ENCODE measurements at places on chromosomes 1 and 21.

- DNase-seq, result peak; percentile 61
Measured at GRCh38 chr1:47894410-47895278, 102.5 kb downstream of the TRABD2B start.

- DNase-seq, result no peak
Measured at GRCh38 chr1:92081031-92081430, 886 bp downstream of the BTBD8 start.

DNA sequence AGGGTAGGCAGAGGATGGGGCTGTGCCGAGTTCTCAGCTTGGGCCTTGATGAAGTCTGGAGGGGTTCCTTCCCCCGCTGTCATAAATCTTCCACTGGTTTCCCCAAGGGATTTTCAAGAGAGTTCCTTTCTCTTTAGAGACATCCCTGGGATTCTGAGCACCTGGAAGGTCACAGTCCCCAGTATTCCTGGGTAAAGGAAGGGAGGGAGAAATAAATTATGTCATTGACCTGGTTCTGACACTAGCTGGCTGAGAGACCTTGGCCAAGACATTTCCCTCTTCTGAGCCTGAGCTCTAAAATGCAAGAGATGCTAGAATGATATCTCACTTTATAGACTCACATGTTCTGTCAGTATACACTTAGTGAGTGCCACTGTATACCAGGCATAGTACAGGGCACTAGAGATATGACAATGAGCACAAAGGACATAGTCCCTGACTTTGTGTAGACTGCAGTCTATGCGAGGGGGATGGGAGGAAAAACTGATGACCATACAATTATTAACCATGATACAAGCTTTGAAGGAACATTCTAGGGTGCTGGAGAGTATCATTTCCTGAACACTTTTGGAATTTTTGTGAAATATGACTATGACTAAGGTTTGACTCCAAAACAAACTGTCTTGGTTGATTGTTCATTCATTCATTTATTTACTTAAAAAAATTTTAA lies 165.8 kb upstream of the JUN start:
- DNase-seq, result no peak

DNA sequence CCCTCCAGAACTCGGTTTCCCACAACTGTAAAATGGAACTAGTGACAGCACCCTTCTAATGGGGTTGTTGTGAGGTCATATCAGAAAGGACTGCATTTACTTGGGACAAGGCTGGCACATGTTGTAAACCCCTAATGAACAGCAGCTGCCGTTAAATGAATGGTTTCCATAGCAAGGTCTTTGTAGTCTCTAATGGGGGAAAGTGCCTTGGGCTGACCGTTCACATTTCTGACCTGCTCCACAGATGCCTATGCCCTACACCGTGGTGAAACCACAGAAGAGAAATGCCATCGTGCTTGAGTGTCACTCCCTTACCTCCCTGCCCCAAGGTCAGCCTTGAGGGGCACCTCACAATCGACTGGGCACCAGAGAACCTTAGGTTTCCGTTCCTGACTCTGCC lies 143.1 kb downstream of the ZSCAN20 start:
- DNase-seq, result no peak

DNA sequence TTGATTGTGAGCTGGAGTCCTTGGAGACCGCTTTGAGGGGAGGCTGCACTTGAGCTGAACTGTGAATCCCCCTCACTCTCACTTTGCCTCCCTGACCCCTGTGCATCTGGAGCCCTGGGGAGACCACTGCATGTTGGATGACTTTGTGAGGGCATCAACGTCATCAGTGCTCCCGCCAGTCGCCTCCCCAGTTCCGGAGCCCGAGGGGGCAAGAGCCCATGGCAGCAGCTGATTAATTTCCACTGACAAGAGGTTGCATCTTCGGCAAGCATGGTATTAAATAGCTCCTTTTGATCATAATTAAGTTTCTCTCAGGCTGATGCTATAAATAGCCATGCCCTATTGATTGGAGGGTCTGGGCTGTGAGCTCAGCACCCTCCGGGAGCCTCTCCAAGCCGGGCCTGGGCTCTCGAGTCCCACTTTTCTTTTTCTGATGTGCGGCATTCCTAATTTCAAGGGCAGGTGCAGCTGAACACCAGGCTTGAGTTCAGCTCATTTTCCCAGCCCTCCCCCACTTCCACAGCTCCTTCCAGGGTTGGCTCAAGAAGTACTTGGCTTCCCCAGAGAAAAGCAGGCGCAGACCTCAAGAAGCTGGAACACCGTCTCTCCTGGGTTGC lies 33.2 kb downstream of the KCND3 start:
- no peak for DNase-seq

GRCh38 chr1:83693427-83694126 lies 305.4 kb downstream of the TTLL7 start:
- DNase-seq, result no peak

DNA sequence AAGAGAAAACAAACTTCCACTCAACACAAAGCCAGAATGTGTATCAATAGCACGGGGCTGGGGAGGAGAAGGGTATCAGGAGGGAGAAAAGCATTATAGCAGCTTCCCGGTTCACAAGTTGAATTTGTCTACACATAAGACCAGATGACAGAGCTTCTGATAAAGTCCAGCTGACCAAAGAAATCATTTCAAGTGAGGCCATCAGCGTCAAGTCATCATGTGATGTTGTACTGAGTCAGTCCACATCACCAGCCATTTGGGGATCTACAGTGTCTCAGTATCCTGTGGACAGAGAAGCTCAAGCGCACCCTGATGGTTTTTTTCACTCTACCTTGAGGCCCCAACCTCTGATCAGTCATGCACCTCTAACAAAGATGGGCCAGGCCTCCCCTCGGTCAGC lies 33.0 kb downstream of the SETD4 start:
- DNase-seq, result no peak

GRCh38 chr1:235270625-235271024 lies 57.4 kb downstream of the ARID4B start:
- no peak for DNase-seq

DNA sequence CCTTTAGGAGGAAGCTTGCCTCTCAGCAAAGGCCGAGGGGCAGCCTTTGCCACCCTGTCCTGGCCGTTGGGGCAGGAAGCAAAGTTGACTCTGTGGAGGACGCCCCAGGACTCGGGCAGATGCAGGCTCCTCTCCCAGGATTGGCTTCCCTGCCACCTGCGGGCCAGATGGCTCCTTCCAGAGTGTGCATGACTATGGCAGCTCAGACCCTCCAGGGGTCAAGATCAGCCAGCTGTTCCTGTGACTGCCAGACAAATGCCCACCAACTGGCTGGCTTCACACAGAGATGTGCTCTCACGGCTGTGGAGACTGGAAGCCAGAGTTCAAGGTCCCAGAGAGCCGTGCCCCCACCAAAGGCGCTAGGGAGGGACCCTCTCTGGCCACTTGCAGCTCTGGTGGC lies 87.0 kb upstream of the VAMP3 start:
- DNase-seq, result no peak

DNA sequence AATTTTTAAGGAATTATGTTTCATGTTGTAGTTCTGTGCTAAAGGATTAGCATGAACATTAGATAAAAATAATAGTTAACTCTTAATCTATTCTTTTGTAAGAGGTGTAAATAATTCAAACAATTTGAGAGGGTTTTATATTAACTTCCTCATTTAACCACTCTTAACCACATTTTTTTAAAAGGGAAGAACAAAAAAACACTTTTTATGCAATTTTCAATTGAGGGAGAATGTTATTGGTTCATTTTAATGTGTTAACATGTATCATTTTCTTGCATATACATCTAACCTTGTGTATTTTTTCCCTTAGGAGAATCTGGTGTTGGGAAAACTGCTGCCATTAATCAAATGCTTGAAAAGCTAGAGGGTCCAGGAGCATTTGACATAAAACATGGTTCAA lies 169.0 kb downstream of the LBR start:
- DNase-seq, result no peak

DNA sequence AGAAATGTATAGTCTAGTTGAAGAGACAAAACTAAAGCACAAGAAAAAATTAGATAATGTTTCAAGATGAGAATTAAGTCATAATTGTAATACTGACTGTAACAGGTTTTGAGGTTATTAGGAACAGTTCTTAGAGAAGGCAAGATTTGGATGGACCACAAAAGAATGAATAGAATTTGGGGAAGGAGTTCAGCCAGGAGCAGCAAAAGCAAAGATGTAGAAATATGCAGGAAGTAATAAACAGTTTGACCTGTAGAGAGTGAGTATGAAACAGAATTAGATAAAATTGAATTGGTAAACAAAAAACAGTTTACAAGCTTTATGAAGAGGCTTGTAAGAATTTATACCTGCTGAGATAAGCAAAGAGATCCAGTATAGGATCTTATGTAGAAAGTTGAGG lies 16.3 kb downstream of the VPS45 start:
- DNase-seq, result no peak

- no peak for DNase-seq
Measured at GRCh38 chr1:170356585-170356984, 175.4 kb upstream of the GORAB start.

DNA sequence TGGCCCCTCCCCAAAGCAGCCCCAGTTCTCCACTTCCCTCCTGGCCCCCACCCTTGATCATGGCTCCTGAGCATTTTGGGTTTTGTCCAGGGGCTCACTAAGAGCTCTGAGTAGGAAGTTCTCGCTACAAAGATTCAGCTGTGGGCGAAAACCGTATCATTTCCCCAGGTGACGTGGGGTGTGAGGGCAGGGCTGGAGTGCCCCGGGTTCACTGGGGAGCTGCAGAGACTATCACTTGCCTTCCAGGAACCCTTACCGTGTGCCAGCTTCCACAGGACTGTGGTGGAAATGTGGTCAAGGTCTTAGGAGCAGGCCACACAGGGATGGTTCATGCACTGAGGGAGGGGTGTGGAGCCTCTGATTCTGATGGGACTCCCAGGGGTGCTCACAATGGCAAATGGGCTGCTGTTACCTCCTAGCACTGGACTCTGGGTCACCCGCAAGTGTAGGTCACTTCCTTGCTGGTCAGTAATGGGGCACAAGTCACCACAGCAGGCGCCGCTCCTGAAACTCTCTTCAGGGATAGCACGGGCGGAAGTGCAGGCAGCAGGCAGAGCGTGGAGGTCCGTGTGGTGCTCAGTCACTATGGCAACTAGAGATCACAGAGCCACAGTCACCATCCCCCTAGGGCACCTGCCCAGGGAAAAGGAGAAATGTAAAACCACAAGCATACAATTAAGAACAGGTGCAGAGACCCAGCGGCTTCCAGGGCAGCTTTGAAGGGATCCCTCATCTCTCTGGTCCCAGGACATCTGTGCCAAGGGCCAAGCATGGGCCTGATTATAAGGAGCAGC lies 35.4 kb downstream of the RSPH1 start:
- no peak for DNase-seq

DNA sequence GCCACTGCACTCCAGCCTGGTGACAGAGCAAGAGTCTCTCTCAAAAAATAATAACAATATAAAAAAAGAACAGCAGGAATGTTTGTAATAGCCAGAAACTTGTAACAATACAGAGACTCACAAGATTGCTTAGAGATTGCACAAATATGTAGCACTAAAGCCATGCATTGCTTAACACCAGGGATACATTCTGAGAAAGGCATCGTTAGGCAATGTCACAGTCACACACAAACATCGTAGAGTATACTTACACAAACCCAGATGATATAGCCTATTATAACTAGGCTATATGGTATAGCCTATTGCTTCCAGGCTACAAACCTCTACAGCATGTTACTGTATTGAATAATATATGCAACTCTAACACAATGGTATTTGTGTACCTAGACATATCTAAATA lies 45.3 kb downstream of the GPATCH2 start:
- no peak for DNase-seq

DNA sequence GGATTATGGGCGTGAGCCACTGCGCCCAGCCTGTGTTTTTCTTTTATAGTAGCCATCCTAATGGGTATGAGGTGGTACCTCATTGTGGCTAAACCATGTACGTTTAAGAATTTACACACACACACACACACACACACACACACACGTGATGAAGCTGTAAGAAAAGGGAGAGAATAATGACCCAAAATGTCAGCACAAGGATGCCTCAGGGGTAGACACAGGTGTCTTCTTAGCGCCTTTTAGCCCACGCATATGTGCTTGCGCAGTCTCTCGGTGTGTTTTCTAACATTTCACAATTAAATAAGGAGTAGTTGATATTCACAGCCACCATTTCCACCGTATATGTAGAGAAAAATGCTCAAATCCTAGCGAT lies 782 bp upstream of the PFKL start:
- no peak for DNase-seq

DNA sequence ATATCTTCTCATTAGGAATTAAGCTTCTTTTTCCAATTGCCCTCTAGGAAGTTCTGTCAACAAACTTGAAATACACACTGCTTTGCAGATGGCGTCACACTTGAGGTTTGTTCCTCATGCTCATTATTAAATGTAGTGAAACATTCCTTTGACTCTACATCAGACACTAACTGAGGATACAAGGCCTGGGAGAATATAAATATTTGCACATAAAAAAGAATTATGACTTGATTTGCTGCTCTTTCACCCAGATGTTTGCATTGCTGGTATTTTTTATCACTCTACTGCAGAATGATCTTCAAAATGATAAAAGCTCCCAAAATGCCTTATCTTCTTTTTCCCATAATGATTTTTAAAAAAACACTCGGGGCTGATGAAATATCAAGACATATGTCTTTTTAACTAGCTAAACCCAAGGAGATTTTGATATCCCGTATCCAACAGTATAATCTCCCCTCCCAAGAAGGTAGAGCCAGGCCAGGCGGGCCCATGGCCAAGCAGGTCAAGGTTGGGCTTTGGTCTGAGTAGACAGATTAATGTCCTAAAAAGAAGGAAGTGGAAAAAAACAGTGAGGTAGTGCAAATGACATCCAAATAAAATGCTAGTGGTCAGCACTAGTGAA lies 264.6 kb downstream of the HHIPL2 start:
- no peak for DNase-seq

DNA sequence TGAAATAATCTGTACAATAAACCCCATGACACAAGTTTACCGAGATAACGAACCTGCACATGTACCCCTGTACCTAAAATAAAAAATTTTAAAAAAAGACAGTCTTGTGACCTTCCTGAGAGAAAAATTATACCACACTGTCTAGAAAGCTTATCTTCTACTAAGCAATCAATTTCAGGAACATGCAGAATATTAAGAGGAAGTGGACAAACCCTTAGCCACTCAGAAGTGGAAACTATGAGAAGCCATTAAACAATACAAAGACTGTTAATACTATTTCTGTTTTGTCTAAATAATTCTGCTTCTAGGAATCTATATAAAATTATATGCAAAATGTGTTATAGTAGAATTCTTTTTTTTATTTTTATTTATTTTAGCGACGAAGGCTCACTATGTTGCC lies 93.9 kb downstream of the ADAMTS1 start:
- DNase-seq, result no peak

DNA sequence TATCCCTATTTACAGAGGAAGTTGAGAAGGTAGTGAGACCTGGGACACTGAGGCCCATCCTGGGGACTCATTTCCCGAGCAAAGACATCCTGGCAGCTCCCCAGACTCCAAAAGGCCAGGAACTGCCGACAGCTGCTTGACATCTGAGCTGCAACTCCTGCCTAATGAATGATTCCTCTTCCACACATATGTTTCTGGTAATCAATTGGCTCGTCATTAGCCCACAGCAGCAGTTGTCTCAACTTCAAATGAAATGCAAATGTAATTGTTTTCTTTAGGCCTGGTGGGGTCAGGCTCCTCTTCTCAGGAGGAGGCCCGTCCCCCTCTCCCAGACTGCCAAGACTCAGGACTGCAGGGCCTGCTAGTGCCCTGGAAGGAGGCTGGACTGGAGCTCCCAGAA lies 61.8 kb upstream of the DISP3 start:
- DNase-seq, result no peak
